ENCODE measurements at places on chromosomes 13 and 19. TPM values are rescaled to one million over a fixed set of nuclear protein-coding genes. Genes with fewer than 3 reads are reported as not detected.

The LNX2 gene
- 3.5 TPM for total RNA-seq

The KLK6 gene
- total RNA-seq = 0.23 TPM

The ZNF256 gene
- total RNA-seq = 1.3 TPM

The MICOS13 gene
- total RNA-seq = 45.1 TPM

The ANGPTL8 gene
- total RNA-seq = not detected

The SYNGR4 gene
- total RNA-seq = 1.9 TPM

The FXYD1 gene
- not detected for total RNA-seq

The SCAMP4 gene
- total RNA-seq = 53.3 TPM

The RASGRP4 gene
- not detected for total RNA-seq

The KHSRP gene
- total RNA-seq = 198 TPM

The GPR18 gene
- not detected for total RNA-seq

Measured in A549 treated with RU486 at 1 μM for 4 hours (cell line).